Right lobe of liver (tissue), 6 donors: ENCODE measurements at places on chromosomes 2 and 18.

DNA sequence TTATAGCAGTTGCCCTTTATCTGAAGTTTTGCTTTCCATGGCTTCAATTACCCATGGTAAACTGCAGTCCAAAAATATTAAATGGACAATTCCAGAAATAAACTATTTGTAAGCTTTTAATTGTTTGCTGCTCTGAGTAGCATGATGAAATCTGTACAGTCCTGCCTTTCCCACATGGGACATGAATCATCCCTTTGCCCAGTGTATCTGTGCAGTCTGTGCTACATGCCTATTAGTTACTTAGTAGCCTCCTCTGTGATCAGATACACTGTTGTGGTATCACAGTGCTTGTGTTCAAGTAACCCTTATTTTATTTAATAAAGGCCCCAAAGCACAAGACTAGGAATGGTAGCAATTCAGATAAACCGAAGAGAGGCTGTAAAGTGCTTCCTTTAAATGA lies 810.6 kb upstream of the PIK3C3 start:
- no peak overlapping the region for H3K27ac ChIP-seq
- DNase-seq = no peak
- no peak overlapping the region for H3K4me3 ChIP-seq
- no peaks in the 10 kb centered on the region for H3K4me1 ChIP-seq
- no peaks in the 10 kb centered on the region for H3K36me3 ChIP-seq

- DNase-seq = no peak
- H3K36me3 ChIP-seq = no peaks in the 10 kb centered on the region
- no peaks in the 10 kb centered on the region for H3K4me1 ChIP-seq
- H3K4me3 ChIP-seq = no peak overlapping the region
- no peak overlapping the region for H3K27ac ChIP-seq
These were observed 107.4 kb downstream of the NCK2 start for GRCh38 chr2:105852066-105852465.

GRCh38 chr2:10444463-10444862 lies 3.7 kb downstream of the ODC1 start:
- H3K4me3 ChIP-seq = no peak overlapping the region
- H3K27me3 ChIP-seq = no peaks in the 10 kb centered on the region
- peaks cover 6% of the 10 kb centered on the region for H3K4me1 ChIP-seq
- no peak overlapping the region for H3K27ac ChIP-seq

GRCh38 chr18:31585991-31586390 lies 5.7 kb upstream of the TTR start:
- H3K27ac ChIP-seq = no peak overlapping the region
- no peaks in the 10 kb centered on the region for H3K27me3 ChIP-seq
- no peaks in the 10 kb centered on the region for H3K4me1 ChIP-seq

- no peaks in the 10 kb centered on the region for H3K36me3 ChIP-seq
- no peaks in the 10 kb centered on the region for H3K27me3 ChIP-seq
- H3K4me1 ChIP-seq = no peaks in the 10 kb centered on the region
- no peak overlapping the region for H3K4me3 ChIP-seq
- DNase-seq = no peak
These were observed 36.6 kb upstream of the GATA6 start for GRCh38 chr18:22132763-22133162.

DNA sequence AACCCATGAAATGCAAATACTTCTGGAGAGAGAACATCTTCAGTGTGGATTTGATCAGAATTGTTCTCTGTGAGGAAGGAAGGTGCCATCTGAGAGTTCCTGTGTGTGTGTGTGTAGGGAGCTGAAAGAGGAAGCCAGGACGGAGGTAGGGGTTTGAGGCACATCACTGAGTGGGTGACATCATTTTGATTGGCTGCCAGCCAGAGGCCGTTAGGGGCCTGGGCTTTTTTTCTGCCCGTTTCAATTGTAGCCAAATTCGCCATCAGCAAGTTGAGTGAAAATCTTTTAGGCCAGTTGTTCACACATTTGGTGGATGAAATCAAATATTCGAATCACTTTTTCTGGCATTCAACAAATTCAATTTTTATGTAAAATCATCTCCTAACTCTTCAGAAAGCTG lies 48.9 kb downstream of the TSN start:
- H3K27me3 ChIP-seq = no peaks in the 10 kb centered on the region
- H3K27ac ChIP-seq = no peak overlapping the region
- DNase-seq = no peak
- H3K4me3 ChIP-seq = no peak overlapping the region
- no peaks in the 10 kb centered on the region for H3K4me1 ChIP-seq

DNA sequence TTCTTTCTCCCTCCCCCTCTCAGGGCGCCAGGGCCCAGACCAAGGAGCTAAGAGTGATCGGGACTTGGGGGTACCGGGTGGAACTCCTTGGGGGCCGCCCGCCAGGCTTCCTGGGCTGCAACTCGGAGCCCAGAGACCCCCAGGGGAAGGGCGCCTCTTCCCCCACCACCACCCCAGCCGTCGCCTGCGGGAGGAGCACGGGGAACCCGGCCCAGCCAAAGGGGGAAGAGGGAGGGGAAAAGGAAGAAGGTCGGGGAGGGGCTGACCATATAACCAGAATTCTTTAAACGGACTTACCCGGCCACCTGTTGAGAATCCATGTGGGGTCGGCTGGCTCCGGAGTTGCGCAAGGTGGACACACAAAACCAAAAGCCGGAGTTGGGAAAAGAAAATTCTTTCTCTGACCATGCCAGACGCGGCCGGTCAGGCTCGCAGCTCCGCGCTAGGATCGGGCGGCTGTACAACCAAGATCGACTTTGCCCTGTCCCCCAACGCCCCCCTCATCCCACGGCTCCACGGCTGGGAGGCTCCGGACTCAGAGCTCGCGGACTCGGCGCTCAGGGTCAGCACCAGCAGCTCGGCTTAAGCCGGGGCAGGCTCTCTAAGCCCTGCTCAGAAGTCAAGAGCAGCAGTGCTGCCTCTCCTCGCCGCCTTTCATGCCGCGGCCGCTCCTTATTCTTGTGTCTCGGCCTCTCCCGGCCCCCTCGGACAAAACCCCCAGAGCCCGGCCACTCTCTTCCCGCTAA lies 6.3 kb upstream of the SIX3 start:
- DNase-seq = no peak
- no peaks in the 10 kb centered on the region for H3K36me3 ChIP-seq
- H3K4me1 ChIP-seq = peaks cover 7% of the 10 kb centered on the region
- no peak overlapping the region for H3K27ac ChIP-seq
- H3K4me3 ChIP-seq = no peak overlapping the region

GRCh38 chr2:69013142-69013839 lies at the start of gene ANTXR1:
Gene ANTXR1, plus strand, starts transcription at chr2:69013179. Its CDS starts 321 bp downstream, at chr2:69013500.
- peaks cover 7% of the 10 kb centered on the region for H3K4me1 ChIP-seq
- no peak within 1 kb of the TSS for H3K27ac ChIP-seq
- no peak for DNase-seq
- H3K36me3 ChIP-seq = no peaks in the 10 kb centered on the region

GRCh38 chr2:136359121-136359965 lies 241.4 kb upstream of the CXCR4 start:
- H3K27ac ChIP-seq = no peak overlapping the region
- DNase-seq = no peak
- no peaks in the 10 kb centered on the region for H3K36me3 ChIP-seq
- no peak overlapping the region for H3K4me3 ChIP-seq

GRCh38 chr2:40658941-40659340 lies 207.1 kb upstream of the SLC8A1 start:
- DNase-seq = no peak
- no peak overlapping the region for H3K27ac ChIP-seq
- no peaks in the 10 kb centered on the region for H3K4me1 ChIP-seq
- H3K36me3 ChIP-seq = no peaks in the 10 kb centered on the region
- H3K4me3 ChIP-seq = no peak overlapping the region

- no peak for DNase-seq
- H3K27me3 ChIP-seq = no peaks in the 10 kb centered on the region
- H3K36me3 ChIP-seq = no peaks in the 10 kb centered on the region
- H3K4me3 ChIP-seq = no peak overlapping the region
- no peak overlapping the region for H3K27ac ChIP-seq
These were observed 471.5 kb downstream of the TXNL1 start for GRCh38 chr18:56166914-56167313.

- no peak for DNase-seq
- no peak overlapping the region for H3K4me3 ChIP-seq
- H3K27ac ChIP-seq = no peak overlapping the region
- H3K36me3 ChIP-seq = no peaks in the 10 kb centered on the region
- H3K4me1 ChIP-seq = no peaks in the 10 kb centered on the region
These were observed 11.6 kb downstream of the ADCY3 start for GRCh38 chr2:24908461-24908901.

DNA sequence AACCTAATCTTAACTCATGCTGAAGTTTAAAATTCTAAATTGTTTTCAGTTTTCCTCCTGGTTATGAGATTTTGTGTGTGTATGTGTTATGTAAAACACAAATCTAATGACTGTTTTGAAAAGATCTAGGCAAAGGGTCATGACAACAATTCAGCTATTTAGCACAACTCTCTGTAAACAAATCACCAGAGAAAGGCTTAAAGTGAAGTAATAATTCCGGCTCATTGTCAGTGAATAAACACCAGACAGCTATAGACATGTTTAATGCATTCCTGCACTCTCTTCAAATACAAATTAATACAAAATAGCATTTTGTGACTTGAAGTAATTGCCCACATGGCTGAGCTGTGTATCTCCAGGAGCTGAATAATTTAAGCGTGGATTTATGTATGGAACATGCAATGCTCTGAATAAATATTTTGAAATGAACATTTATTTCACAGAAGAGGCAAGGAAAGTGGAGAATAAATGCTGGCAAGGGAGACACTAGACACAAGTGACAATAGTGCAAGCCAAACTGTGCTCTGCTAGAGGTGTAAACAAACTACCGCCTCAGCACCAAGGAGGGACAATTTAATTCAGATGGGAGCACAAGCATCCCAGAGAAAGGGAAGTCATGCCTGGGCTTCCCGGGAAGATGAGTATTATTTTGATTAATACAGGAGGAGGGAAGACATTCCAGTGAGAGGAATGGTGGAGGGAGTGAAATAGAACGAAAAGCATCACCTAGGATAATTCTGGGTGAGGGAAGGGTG lies 133.6 kb upstream of the XPO1 start:
- no peaks in the 10 kb centered on the region for H3K36me3 ChIP-seq
- H3K4me1 ChIP-seq = no peaks in the 10 kb centered on the region
- H3K27ac ChIP-seq = peak overlapping the region; percentile 85
- no peak for DNase-seq

GRCh38 chr2:49219741-49220140 lies 65.4 kb upstream of the FSHR start:
- no peaks in the 10 kb centered on the region for H3K27me3 ChIP-seq
- no peak overlapping the region for H3K4me3 ChIP-seq
- DNase-seq = no peak
- no peaks in the 10 kb centered on the region for H3K4me1 ChIP-seq
- H3K27ac ChIP-seq = no peak overlapping the region

DNA sequence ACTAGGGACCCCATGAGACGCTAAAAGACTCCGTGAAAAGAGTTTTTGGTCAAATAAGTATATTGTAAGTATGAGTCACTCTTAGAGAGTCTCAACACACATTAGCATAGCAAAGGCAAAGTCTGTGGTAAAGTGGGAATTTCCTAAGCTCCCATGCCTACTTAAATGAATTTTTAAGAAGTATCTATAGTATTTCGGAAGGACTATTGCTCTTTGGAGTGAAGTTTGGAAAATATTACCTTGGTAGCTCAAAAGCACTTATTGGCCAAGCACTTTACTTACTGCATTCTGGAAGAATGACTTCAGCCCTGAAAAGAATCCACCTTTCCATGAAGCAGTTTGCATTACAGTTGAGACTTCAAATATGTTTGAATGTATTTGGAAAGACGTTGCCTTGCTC lies 57.1 kb downstream of the CAVIN2 start:
- H3K27ac ChIP-seq = no peak overlapping the region
- H3K4me1 ChIP-seq = no peaks in the 10 kb centered on the region
- no peaks in the 10 kb centered on the region for H3K27me3 ChIP-seq
- DNase-seq = no peak
- no peak overlapping the region for H3K4me3 ChIP-seq

GRCh38 chr2:215364157-215365155 lies 52.6 kb downstream of the ATIC start:
- H3K27me3 ChIP-seq = no peaks in the 10 kb centered on the region
- peaks cover 88% of the 10 kb centered on the region for H3K36me3 ChIP-seq
- DNase-seq = no peak
- no peak overlapping the region for H3K27ac ChIP-seq

GRCh38 chr2:240556553-240557100 lies 1.2 kb downstream of the ANKMY1 start:
- H3K4me1 ChIP-seq = peaks cover 28% of the 10 kb centered on the region
- H3K36me3 ChIP-seq = no peaks in the 10 kb centered on the region
- no peaks in the 10 kb centered on the region for H3K27me3 ChIP-seq
- DNase-seq = no peak

- H3K4me1 ChIP-seq = peaks cover 70% of the 10 kb centered on the region
- peak overlapping the region; percentile 93 for H3K27ac ChIP-seq
- peak; percentile 95 for DNase-seq
- no peaks in the 10 kb centered on the region for H3K36me3 ChIP-seq
- H3K4me3 ChIP-seq = no peak overlapping the region
- H3K27me3 ChIP-seq = no peaks in the 10 kb centered on the region
These were observed 46.8 kb downstream of the SH3BP4 start for GRCh38 chr2:234998404-234999211.

DNA sequence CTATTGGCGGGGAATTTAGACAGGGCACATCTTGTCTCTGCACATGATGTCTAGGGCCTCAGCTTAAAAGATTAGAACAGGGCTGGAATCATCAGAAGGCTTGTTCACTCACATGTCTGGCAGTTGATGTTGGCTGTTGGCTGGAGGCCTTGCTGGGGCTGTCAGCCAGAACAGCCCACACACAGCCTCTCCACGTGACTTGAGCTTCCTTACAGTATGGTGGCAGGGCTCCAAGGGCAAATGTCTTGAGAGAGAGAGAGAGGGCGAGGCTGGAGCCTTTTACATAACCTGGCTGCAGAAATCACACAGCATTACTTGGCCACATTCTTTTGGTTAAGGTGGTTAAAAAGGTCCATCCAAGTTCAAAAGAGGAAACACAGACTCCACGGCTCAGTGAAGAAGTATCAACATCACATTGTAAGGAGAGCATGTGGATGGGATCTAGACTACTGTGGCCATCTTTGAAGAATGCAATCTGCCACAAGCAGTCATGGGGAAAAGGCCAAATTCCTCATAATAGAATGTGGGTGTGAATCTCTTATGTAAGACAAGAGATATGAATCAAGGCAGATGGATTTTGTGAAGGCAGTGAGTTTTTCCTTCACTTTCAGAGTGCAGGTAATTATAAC lies 30.4 kb downstream of the SRSF7 start:
- no peak overlapping the region for H3K27ac ChIP-seq
- H3K4me3 ChIP-seq = no peak overlapping the region
- H3K36me3 ChIP-seq = no peaks in the 10 kb centered on the region
- H3K27me3 ChIP-seq = no peaks in the 10 kb centered on the region

DNA sequence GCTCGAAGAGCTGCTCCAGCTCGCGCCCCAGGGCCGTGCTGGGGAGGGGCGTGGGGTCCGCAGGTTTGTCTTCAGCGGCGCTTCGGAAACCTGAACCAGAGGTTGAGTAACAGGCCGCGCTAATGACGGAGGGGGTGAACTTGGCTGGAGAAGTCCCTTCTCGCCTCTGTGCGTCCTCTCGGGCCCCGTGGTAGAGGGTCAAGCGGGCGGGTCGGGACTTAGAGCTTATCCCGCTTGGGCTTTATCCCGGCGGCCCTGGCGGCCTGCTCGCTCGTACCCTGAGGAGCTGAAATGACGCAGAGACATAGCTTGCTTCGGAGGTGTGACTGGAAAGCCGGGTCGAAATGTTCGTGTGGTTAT lies 479 bp downstream of the RNMT start:
- H3K27ac ChIP-seq = peak overlapping the region; percentile 95
- DNase-seq = peak; percentile 62
- peak overlapping the region; percentile 82 for H3K4me3 ChIP-seq

GRCh38 chr2:124887466-124887865 lies 862.4 kb downstream of the CNTNAP5 start:
- DNase-seq = no peak
- no peak overlapping the region for H3K4me3 ChIP-seq
- H3K27me3 ChIP-seq = no peaks in the 10 kb centered on the region
- H3K36me3 ChIP-seq = no peaks in the 10 kb centered on the region
- no peak overlapping the region for H3K27ac ChIP-seq
